ENCODE measurements at places on chromosomes 12 and 14.

DNA sequence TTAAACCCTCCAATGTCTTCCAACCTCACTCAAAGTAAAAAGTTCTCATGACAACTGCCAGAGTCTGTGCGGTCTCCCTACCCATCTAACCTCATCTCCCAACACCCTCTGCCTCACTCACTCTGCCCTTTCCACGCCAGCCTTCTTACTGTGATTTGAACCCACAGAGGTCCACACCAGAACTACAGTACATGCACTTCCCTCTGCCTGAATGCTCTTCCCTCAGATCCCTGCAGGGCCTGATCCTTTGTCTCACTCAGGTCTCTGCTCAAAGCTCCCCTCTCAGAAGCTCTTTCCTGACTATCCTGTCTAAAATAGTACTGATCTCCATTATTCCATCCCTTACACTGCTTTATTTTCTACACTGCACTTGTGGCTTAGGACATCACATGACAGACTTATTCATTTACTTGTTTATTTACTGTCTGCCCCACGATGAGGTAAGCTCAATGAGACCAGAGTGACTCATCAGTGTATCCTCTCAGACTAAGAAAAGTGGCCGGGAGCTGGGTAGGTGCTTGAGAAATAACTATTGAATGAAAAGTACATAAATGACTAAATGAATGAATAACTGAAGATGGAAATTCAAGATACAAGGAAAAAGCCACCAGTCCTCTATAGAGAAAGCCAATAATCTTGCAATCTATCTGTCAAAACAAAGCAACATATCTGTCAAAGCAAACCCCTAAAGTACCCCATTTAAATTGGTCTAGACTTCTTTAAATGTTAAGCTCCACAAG, 17.1 kb downstream of the POMT2 start:
- peak; percentile 55 for DNase-seq

- no peak for DNase-seq
Measured at GRCh38 chr12:94555687-94556086, 94.7 kb downstream of the TMCC3 start.

GRCh38 chr12:108973629-108974152, 47.2 kb downstream of the SVOP start:
- DNase-seq: no peak

DNA sequence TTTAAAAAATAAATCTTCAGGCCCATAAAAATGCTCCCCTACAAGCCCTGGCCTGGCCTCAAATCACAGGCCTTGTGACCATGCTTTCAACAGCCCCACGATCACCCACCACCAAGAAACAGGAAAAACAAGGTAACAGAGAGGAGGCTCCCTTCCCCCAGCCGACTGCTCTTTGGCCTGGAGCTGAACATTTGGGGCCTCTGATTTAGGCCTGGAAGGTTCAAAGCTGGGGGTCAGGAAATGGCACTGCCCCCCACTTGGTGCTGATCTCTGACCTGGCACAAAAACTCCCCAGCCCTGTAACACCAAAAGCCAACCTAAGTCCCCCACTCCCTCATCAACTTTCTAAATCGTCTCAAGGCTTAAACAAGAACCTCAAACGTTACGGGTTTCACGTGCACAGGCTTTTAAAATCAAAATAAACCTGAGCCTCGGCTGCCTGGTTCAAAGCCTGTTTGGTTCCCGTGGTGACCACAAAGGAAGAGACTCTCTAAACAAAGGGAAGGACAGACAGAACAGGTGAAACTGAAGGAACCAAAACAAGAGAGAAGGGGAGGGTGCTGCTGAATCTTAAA, 9.0 kb downstream of the ACTN1 start:
- DNase-seq: no peak

GRCh38 chr12:26567126-26567525, 265.9 kb downstream of the ITPR2 start:
- no peak for DNase-seq

DNA sequence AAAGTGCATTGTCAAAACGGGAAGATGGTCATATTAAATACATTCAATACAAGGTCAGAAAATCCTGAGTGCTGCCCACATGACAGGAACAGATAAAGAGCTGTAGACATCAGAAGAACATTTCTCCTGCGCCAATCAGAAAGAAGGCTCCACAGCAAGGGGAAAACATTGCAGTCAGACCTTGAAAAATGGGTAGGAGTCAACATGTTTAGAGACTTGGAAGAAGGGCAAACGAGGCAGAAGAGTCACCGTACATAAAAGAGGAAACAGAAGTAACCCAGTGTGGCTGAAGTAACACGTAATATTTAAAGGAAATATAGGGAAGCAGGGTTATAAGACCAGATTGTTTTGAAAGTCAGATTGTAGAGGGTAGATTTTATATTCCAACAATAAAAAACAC, 11.9 kb downstream of the SPPL3 start:
- DNase-seq: no peak

DNA sequence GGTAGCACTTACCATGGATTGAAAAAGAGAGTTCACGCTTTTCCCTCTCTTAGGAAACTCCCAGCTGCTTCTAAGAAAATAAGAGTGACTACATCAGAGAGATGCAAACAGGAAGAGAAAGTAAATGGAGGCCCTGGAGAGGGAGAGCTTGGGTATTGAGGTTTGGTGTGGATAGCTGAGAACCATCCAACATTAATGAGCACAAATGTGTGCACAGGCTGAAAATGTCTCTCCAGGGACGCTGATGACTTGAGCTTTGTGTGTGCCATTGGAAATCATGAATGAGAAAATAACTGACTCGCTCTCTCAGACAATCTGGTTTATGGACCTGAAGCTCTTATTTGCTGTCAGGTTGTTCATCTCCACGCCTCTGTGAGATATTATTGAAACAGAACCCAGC, 318.8 kb downstream of the NRXN3 start:
- DNase-seq: no peak

DNA sequence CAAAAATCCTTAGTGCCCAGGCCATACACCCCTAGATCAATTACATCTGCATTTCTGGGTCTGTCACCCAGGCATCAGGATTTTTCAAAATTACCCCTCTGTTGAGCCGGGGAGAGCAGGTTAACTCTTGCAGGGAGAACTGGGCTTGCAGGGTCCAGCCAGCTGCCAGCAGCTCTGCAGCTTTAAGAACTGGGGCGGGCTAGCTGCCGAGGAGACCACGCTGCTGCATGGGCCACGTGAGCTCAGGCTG, at the start of gene DGLUCY:
Gene DGLUCY (plus strand): TSS at position 245 of the 250 bp plus-strand sequence. CDS start 46,222 bp downstream, outside the sequence.
- no peak for DNase-seq

- no peak for DNase-seq
Measured at GRCh38 chr12:4858386-4858785, 51.3 kb upstream of the KCNA1 start.

- no peak for DNase-seq
Measured at GRCh38 chr14:73173092-73173735, 36.9 kb downstream of the PSEN1 start.

DNA sequence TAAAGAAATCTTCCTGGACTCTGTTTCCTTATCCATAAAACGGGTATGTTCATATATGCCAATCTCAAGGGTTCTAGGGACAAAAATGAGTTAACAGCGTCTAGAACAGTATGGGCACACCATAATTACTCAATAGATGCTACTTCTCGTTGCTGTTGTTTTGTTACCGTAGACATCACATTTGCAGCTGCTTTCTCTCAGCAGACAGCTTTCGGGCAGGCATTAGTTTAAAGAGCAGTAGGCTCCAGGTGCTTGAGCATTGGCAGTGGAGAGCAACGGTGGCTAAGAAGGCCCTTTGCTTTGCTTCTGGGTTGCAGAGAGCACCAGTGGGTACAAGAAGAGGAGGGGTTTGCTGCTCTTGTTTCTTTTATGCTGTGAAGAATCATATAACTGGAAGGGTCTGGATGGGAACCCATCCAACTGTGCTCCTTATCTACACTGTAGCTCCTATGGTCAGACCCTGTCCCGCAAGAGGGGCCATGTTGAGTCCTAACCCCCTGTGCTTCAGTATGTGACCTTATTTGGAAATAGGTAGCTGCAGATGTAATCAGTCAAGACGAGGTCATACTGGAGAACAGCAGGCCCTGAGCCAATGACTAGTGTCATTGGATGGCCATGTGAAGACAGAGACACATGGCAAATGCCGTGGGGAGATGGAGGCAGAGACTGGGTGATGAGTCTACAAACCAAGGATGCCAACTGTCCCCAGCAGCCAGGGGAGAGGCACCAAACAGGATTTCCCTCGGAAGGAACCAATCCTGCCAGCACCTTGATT, 120.0 kb downstream of the RBM19 start:
- DNase-seq: no peak

DNA sequence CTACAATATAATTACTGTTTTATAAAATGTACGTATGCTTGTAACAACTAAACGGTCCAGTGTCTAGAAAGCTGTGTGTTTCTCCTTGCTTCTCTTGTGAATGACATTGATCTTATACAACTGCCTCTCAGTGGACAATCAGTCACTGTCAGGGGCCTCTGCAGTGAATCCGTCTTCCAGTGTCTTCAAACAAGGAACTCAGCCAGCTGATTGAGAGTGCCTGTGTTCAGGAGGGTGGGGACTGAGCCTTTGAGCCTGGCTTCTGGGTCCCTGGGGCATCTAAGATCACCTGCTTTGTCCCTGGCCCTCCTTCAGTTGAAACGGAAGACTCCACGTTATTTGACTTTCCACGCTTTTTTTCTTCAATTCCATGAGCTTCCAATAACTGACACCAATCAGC, 133.1 kb upstream of the SFSWAP start:
- no peak for DNase-seq

DNA sequence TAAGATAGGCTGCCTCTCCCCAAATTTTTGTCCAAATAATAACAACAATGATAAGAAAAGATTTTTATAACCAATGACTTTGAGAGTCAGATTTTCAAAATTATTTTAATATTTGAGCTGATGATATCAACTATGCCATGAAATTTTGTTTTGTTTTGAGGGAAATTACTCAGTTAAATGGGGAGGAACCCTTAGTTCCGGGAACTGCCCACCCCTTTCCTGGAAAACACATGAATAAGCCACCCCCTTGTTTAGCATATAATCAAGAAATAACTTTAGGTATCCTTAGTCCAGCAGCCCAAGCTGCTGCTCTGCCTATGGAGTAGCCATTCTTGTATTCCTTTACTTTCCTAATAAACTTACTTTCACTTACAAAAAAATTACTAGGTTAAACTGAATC, 61.4 kb downstream of the HMGA2 start:
- no peak for DNase-seq

GRCh38 chr12:106680280-106680679, 94.2 kb upstream of the RIC8B start:
- no peak for DNase-seq

DNA sequence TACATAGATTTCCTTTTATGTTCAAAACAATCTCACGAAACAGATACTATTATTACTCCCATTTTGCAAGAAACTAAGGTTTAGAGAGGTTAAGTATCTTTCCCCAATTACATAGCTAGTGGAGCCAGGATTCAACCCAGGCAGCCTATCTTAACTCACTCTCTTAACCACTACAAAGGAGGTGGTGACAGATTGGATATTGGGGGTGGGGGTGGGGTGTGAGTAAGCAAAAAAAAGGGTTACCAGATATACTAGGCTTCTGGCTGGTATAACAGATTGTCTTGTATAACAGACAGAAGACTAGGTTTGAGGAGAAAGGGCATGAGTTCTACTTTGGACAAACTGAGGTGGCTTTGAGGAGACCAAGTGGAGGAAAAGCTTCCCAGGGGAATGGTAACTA, 2.1 kb downstream of the GMFB start:
- DNase-seq: no peak

DNA sequence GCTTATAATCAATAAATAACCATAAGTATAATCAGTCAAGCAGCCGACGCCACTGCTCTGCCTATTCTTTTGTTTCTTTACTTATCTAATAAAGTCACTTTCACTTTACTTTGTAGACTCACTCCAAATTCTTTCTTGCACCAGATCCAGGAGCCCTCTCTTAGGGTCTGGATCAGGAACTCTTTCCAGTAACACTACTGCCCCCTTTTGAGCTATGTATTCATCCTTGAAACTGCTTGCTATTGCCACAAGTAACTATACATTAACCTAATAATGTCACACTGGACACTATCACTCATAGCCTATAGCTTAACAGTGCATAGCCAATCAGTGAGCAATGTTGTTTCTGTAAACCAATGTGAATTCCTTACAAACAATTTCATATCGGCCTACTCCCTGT, 2.8 kb upstream of the NID2 start:
- DNase-seq: no peak

- peak; percentile 45 for DNase-seq
Measured at GRCh38 chr12:3976351-3976938, 103.2 kb upstream of the PARP11 start.

- DNase-seq: no peak
Measured at GRCh38 chr12:108826101-108826806, 31.1 kb downstream of the SSH1 start.

DNA sequence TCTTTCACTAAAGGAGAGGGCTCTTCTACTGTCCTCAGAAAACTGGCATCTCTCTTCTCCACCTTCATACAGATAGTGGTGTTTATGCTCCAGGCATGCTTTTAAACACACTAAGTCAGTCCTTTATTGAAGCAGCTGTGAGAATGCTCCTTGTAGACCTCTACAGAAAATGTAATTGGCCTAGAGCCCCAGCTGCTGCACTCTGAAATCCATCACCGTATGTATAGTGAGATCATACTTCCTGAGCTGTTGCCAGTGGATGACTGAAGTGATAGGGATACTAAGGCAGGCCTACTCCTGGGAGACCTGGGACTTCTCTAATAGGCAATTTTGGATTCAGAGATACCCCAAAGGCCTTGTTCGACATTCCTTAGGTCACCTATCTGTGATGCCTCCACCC, 535.4 kb downstream of the RPS29 start:
- no peak for DNase-seq

DNA sequence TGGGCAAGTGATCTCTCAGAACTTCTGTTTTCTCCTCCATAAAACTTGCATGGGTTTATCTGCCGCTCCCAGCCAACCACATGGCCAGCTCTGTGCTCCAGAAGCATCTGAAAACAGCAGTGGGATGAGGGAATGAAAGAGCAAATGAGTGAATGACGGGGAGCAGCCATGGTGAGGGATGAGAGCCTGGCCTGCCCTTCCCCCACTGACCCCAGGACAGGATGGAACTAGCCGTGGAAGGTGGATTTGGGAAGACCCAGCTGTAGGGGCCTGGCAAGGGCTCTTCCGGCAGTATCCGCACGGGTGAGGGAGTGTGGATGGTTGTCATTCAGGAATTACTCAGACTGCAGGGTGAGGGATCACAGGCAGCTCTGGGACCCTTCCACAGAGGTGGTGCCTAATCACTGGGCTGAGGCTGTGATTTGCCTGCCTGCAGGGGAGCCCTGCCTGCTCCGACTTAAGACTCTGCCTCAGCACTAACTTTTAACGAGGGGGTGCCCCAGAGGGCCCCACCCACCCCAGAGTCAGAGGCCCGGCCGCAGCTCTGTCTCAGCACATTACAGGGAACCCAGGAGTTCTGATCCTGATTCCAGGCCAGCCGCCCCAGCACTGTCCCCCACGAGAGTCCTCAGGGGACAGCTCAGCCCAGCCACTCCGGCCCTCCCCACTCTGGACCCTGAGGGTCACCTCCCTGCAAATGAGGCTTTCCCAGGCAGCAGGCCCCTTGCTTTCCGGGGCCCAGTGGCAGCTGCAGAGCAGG, 136.8 kb upstream of the C14orf180 start:
- DNase-seq: peak; percentile 11
